ENCODE measurements at places on chromosomes 6 and 20.

GRCh38 chr6:21808551-21809242 lies 215.1 kb downstream of the SOX4 start:
- no peak for DNase-seq

GRCh38 chr6:68901044-68901443 lies 266.0 kb downstream of the ADGRB3 start:
- no peak for DNase-seq

GRCh38 chr20:4763261-4763660 lies 41.6 kb downstream of the PRND start:
- DNase-seq = no peak

- no peak for DNase-seq
Measured at GRCh38 chr6:27025351-27025750, 222.2 kb upstream of the PRSS16 start.

- no peak for DNase-seq
Measured at GRCh38 chr6:122715725-122716124, 63.8 kb upstream of the FABP7 start.

GRCh38 chr20:40991181-40991889 lies 37.3 kb upstream of the TOP1 start:
- peak; percentile 50 for DNase-seq

- DNase-seq = no peak
Measured at GRCh38 chr6:22294301-22294700, 2.5 kb downstream of the PRL start.

DNA sequence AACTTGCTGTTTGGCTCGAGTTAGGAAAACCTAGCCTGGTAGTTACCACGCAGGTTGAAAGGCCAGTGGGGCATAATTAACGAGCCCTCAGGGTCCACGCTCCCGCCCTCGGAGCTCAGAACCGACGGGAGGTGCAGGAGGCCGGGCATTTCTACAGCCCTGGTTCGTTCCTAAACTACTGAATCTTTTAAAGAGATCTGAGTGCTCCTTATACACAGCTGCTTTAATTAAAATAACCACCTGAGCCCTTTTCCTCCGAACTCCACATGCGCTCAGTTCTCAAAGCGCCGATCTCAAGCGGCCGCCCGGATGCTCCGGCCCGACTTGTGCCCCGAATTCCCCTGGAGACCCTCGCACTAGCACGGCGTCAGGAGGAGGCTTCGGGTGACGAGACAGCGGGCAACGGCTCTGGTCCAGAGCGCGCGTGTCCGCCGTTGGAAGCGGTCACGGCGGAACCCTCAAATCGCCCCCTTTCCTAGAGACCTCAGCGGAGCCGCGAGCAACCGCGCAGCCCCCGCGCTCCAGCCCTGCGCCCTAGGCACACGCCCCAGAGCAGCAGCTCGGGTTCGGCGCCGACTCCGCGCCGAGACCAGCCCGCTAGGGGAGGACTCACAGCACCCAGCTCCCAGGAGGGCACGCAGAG lies 397 bp downstream of the WDR27 start:
- no peak for DNase-seq

- DNase-seq = no peak
Measured at GRCh38 chr6:56424064-56424463, 176.7 kb upstream of the COL21A1 start.

DNA sequence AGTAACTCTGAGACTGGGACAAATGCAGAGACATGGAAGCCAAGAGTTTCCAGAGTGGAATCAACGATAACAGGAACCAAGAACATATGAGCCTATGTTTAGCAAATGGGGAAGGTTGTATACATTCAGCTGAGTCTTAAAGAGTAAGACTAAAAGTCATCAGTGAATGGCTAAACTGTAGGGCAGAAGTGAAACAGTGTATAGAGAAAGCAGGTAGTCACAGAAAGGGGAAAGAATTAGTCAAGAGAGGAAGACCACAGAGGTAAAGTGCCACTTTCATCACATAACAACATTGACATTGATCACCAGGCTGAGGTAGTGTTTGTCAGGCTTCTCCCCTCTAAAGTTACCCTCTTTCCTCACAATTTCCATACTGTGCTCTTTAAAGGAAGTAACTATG lies 306.5 kb upstream of the SPTLC3 start:
- DNase-seq = no peak

DNA sequence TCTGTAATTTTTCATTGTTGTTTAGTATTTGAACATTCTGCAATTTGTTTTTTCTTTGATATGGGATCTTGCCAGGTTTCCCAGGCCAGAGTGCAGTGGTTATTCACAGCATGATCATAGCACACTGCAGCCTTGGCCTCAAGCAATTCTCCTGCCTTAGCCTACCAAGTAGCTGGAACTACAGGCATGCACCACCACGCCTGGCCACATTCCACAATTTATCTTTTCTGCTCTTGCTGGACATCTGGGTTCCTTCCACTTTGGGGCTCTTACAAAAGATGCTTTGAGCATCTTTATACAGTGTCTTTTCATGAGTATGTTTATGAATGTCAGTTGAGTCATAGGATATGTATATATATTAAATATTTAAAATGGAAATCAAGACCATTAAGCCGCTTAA lies 42.0 kb downstream of the PGM3 start:
- no peak for DNase-seq

DNA sequence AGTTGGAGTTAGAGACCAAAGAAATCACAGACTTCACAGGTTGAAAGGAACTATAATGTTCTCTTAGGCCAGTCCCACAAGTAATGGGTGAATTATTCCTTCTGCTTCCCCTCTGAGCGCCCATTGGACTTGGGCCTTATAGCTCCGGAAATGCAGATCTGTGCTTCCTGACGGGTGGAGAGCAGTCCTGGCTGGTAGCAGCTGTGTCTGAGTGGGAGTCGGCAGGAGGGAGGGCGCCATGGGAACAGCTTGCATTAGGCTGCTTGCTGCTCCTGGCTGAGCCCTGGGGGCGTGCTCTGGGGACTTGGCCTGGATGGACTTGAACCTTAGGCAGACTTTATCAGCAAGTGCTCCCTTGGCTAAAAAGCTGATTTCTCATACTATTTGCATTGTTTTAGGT lies 18.4 kb upstream of the NUP153 start:
- no peak for DNase-seq

DNA sequence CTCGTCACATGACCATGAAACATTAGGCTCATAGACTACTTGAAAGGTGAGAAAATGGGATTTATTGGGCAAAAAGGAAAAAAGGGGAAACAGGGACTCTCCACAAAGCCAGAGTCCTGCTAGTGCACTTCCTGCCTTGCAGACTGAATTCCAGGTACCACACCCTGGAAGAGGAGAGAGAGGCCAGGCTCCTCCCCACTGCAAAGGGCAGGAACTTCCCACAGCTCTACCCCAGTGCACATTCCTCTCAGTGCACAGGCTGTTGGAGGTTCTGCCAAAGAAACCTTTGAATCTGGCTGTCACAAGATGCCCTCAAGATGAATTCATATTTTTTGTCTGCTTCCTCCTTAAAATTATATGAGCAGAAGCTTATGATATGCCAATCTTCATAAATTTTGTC lies 920.4 kb upstream of the GJE1 start:
- DNase-seq = no peak

- no peak for DNase-seq
Measured at GRCh38 chr6:39553029-39553428, 172.2 kb downstream of the KIF6 start.
